ENCODE measurements at places on chromosomes 3 and 15.
A peak's percentile ranks its signal among the peaks of the same experiment; 100 is the strongest.

- peak; percentile 41 for DNase-seq
Observed at GRCh38 chr3:85760342-85760741, 801.6 kb downstream of the CADM2 start.

- DNase-seq: peak; percentile 14
Observed at GRCh38 chr3:168984872-168985271, 678.6 kb downstream of the MECOM start.

DNA sequence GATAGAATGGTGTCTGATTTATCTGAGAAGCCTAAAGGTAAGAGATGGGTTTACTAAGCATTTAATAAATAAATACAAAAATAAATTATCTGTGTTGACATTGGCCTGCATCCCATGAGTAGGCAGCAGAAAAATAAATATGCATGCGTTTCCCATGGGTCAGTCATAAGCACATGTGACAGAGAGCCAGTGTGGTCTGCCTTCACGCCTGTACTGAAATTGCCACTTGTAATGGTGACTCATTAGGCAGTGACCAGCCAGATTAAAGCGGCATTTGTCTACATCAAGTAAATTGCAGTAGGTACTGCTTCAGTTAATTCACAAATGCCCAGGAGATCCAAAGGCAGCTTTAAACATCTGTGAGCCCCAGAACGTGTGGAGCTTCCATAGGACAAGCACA is 399.6 kb downstream of the NAALADL2 start:
- DNase-seq: peak; percentile 75

DNA sequence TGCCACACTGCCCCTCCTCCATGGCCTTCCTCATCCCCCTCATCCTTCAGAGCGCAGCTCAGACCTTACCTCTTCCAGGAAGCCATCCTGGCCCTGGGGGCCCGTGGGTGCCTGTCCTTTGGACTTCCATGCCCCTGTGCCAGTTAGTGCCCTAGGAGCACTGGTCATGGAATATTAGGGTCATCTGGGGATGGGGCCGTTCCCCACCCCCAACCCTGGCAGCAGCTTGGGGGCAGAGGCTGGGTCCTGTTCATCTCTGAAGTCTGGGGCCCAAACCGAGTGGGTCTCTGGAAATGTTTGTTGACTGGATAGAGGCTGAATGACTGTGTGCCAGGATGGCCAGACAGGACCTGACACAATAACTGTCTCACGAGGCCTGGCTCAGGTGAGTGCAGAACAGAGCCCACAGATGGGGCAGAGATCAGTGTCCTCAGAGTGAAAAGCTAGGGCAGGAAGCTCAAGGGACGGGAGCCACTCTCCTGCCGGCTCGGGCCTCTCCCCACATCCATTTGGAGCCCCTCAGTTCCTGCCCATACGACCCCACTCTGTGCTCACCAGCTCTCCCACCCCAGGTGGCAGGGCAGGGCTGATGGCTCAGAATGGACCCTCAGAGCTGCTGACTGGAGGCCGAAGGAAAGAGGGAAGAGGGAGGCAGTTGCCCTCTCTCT is 62.5 kb downstream of the TLE3 start:
- no peak for DNase-seq

DNA sequence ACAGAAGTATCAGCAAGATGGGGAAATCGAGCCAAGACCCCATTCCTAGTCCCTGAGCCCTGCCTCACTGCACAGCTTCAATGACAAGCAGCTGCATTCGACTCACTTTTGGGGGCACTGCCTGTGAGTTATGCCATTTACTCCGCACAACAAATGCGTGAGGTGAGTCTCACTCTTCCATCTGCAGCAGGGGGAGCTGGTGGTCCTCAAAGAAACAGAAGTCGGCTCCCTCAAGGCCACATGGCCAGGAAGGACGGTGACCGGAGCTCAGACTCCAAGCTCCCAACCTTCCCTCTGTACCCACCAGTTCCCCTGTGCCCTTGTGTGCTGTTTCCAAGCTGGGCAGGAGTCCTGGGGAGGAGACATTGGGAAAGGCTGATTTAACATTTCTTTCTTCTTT is 127.7 kb upstream of the IQSEC1 start:
- no peak for DNase-seq

DNA sequence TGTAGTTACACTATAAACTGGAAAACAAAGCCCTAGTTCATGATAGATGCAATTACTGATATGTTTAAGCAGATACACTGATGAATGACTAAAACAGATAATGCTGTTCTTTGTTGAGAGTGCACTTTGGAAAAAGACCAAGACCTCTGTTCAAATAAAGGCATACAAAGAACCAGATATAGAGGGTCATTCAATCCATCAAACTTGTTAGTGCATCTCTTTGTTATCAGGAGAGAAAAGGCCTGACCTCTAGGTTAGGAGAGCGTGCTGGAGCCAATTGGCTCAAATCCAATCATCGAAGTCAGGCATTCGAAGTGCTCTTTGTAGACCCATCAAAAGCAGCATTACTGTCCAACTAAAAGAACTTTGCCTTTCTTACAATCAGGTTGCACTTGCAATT is 124.2 kb downstream of the TFG start:
- DNase-seq: no peak

DNA sequence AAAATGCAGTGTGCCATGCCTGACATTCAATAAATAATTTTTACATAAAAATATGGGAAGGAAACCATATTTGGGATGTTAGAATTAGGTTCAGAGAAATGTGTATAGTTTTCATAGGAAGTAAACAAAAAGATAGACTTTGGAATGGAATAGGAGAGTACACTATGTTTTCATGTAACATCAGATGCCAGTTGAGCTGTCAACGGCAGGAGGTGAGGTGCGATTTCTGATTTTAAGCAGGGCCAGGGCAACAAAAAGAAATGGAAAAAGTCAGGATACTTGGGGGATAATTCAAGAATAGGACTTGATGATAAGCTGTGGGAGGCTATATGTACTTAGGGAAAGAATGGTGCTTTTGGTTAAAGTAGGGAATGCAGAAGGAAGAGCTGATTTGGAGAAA is 639.5 kb downstream of the OTOL1 start:
- DNase-seq: no peak

- peak; percentile 51 for DNase-seq
Observed at GRCh38 chr3:171833789-171834460, 9.2 kb upstream of the TMEM212 start.

GRCh38 chr3:48407542-48408099 is 22.3 kb downstream of the PLXNB1 start:
- no peak for DNase-seq

- no peak for DNase-seq
Observed at GRCh38 chr3:124553178-124553577, 177.1 kb upstream of the UMPS start.

DNA sequence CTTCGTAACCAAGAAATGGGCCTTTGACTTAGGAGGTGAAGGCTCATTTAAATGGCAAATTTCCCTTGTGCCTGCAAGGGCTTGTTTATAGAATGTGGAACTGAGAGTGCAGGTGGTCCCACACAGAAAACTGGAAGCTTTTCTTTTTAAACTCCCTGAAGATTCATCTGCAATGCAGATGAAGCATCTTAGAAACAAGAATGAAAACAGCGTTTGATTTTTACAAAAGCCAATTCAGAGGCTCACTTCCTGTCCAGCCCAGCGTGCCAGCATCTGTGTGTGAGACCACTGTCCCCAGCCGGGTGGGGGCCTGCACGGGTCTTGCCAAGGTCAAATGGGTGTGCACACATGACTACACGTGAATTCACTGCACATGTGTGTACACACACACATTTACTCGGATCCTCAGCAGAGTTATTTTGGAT is 94.7 kb downstream of the LINGO1 start:
- no peak for DNase-seq

GRCh38 chr3:126555795-126556636 is 2.7 kb downstream of the C3orf22 start:
- DNase-seq: no peak

- DNase-seq: no peak
Observed at GRCh38 chr3:48505146-48505545, 1.2 kb upstream of the SHISA5 start.

GRCh38 chr15:28967066-28967465 is 81.3 kb downstream of the APBA2 start:
- DNase-seq: no peak

- DNase-seq: peak; percentile 53
Observed at GRCh38 chr3:135918600-135918999, 46.9 kb upstream of the PPP2R3A start.

DNA sequence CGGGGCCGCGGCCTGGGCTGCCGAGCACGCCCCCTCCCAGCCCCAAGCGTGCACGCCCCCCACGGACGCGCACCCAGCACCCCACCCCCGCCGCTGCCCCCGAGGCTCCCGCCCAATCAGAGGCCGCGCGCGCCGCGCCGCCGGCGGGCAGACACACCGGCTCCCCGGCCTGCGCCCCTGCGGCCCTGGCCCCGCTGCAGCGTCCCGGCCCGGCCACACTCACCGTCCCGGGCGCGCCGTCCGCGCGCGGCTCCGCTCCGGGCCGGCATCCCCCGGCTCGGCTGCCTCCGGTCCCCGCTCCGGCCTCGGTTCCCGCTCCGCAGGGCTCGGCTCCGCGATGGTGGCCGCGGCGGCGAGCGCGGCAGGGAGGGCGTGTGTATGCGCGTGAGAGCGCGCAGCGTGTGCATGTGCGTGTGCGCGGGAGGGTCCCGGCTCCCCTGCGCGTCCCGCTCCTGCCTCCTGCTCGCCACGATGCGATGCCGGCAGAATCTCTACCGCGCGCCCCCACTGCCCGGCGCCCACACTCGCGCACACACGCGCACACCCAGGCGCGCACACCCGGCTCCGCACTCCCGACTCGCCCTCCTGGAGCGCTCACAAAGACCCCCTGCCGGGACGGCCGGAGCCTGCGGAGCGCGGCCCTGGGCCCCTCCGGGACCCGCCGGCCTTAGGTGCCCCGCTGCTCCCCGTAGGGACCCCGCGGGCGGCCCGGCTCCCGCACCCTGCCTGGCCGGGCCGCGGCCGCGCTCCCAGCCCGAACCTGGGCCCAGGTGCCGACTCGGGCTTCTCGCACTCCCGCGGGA is 186.5 kb upstream of the LINGO1 start:
- DNase-seq: no peak

- DNase-seq: no peak
Observed at GRCh38 chr3:80230962-80231361, 463.2 kb upstream of the ROBO1 start.

DNA sequence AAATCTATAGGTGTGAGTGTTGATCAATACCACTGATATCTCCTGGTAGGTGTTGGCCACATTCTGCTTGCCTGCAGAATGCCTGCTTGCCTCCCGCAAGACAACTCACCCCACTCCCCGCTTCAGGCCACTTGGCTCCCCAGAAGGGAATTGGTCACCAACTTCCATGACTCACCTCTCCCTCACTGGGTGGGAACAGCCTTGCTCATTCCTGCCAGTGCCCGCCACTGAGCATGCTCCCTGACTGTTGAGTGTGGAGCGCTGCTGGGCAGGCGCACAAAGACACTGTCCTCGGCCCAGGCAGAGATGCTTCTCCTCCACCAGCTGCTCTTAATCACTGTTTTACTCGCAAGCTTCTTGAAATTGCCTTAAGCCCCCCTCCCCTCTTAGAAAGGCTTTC is 57.3 kb upstream of the PPP2R3A start:
- DNase-seq: peak; percentile 91

- DNase-seq: no peak
Observed at GRCh38 chr15:85838655-85839054, 43.9 kb upstream of the KLHL25 start.

- DNase-seq: peak; percentile 55
Observed at GRCh38 chr3:130699765-130700164, 46.9 kb downstream of the PIK3R4 start.

GRCh38 chr3:72390841-72391240 is 457.4 kb downstream of the SHQ1 start:
- DNase-seq: no peak

DNA sequence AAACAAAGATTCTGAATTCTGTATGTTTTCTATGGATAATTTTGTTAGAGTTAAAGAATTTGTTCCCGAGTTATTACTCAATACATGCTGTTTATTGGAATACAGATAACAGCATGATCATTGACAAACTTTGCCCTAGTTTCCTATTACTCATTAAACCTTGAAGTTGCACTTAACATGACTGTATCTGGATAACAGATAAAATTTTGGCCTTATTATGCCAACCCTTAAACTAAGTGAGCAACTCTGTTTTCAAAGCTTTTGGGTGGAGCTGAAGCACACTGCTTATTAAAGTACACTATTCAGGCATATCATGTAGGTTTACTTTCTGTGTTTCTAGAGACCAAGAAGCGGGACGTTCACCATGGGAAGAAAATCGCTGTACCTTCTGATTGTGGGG is at the start of gene AADAC:
AADAC (plus strand) TSS at position 318 of the 400 bp plus-strand sequence; CDS start at position 365, 47 bp downstream.
- peak; percentile 25 for DNase-seq

- DNase-seq: no peak
Observed at GRCh38 chr3:37053337-37053736, 60.0 kb downstream of the MLH1 start.

DNA sequence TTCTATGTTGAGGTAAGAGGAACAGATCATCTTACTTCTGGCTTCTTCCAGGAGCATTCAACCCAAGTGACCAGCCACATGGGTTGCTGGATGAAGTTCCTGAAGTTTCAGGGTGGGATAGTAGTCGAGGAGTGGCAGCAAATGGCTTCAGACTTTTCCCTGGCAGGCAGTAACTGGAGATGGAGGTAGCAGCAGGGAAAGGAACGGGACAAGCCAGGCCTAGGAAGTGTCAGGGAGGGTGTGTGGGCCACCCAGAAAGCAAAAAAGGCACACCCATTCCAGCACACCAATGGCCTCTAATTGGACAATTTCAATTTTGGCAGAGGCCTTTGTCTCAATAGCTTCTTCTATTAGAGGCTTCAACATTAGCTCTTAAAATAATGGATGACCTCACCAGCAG is 498.6 kb upstream of the ATP11B start:
- DNase-seq: no peak

GRCh38 chr15:62066663-62067447 is at the start of gene C2CD4A:
C2CD4A (plus strand) TSS chr15:62066977; CDS start chr15:62067614, 637 bp downstream.
- DNase-seq: peak; percentile 86

- peak; percentile 22 for DNase-seq
Observed at GRCh38 chr3:58679974-58680666, 13.5 kb upstream of the FAM3D start.

DNA sequence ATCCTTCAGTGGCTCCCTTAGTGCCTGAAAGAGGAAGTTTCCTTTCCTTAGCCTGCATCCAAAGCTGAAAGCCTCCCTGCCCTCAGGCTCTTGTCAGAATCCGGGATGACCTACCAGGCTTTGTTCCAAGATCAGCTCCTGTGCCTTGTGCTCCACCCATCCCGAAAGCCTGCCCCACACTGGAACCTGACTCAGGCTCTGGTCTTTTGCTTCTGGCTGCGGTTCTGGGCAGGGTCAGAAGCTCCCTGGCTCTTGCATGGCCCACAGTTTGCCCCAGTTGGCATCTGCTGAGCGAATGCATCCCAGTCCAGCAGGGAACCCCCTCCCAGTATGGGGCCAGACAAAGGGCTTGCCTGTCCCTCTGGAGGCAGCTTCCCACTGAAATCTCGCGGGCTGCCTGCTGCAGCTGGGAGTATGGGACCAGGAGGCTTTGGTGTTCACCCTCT is 25.9 kb upstream of the KIF23 start:
- peak; percentile 56 for DNase-seq
